ENCODE measurements at places on chromosomes 1 and 21. TPM values are rescaled to one million over a fixed set of nuclear protein-coding genes. Genes with fewer than 3 reads are reported as not detected.

The RHBDL2 gene
- 2.7 TPM for total RNA-seq

The KIAA1614 gene
- total RNA-seq: 0.80 TPM

The PCSK9 gene
- total RNA-seq: 4.1 TPM

The HOOK1 gene
- 0.39 TPM for total RNA-seq

The TMEM125 gene
- total RNA-seq: not detected

The PCBP3 gene
- 0.80 TPM for total RNA-seq

The ARMH1 gene
- 0.54 TPM for total RNA-seq

The RNU1-4 gene
- not detected for total RNA-seq

All from A549 treated with DMSO at 1 μM for 4 hours (cell line).